Cardiac muscle cell (in vitro differentiated cells and primary cell): ENCODE measurements at places on chromosomes 1 and 21. TPM values are rescaled to one million over a fixed set of nuclear protein-coding genes. Genes with fewer than 3 reads are reported as not detected.

DNA sequence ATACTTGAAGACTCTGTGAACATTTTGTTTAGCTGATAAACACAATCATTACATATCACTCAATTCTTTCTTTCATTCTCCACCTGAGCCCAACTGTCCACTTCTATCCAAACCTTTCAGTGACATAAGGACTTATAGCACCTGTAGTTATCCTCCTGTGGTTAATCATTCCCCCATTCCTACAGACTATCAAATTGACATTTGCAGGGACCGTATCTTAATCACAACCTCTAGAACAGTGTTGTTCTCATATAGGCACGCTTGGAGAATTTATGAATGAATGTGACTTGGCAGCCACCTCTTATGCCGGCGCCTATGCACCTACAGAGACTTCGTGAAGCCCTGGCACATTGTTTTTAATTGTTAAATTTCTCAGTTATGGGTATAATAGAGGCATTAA is 83.9 kb upstream of the CXADR start:
- no peaks in the 10 kb centered on the region for H3K36me3 ChIP-seq
- no peak overlapping the region for H3K27ac ChIP-seq
- H3K4me3 ChIP-seq, result no peak overlapping the region
- no peaks in the 10 kb centered on the region for H3K4me1 ChIP-seq

- H3K4me1 ChIP-seq, result no peaks in the 10 kb centered on the region
- no peaks in the 10 kb centered on the region for H3K36me3 ChIP-seq
Observed at GRCh38 chr21:41439248-41439647, 13.2 kb downstream of the MX1 start.

TMEM240 gene
- 6.2 and 10.4 TPM in 2 replicates for polyA plus RNA-seq

DNA sequence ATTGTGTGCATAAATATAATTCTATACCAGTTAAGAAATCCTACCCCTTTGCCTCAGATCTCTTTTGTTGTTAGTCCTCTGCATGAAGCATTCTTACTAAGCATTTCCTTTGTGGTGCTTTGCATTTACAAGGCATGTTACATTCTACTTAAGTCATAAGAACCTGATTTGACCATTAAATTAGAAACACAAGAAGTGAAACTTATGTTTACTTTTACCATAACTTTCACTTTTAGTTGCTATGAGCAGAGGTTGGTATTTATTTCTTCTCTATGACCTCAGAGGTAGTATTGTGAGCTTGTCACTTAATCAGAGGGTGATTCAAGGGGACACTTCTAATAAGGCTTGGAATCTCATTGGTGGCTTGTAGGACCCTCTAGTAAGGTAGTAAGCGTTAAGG is 9.0 kb downstream of the FAM20B start:
- H3K4me1 ChIP-seq, result peaks cover 42% of the 10 kb centered on the region
- no peaks in the 10 kb centered on the region for H3K36me3 ChIP-seq
- no peak overlapping the region for H3K4me3 ChIP-seq
- H3K27me3 ChIP-seq, result no peaks in the 10 kb centered on the region
- no peak for DNase-seq

- H3K27me3 ChIP-seq, result no peaks in the 10 kb centered on the region
- peaks cover 59% of the 10 kb centered on the region for H3K4me1 ChIP-seq
- no peaks in the 10 kb centered on the region for H3K36me3 ChIP-seq
- no peak overlapping the region for H3K4me3 ChIP-seq
- peak; percentile 78 for DNase-seq
Observed at GRCh38 chr1:54310439-54311328, 95.5 kb downstream of the SSBP3 start.

GRCh38 chr1:64754173-64754572 is 9.3 kb downstream of the RAVER2 start:
- DNase-seq, result no peak
- no peaks in the 10 kb centered on the region for H3K36me3 ChIP-seq
- H3K27ac ChIP-seq, result no peak overlapping the region
- H3K4me3 ChIP-seq, result no peak overlapping the region
- H3K27me3 ChIP-seq, result no peaks in the 10 kb centered on the region

TTC34 gene
- polyA plus RNA-seq, result not detected in 2 replicates

KISS1 gene
- polyA plus RNA-seq, result 0.21 TPM in 1 of 2 replicates, not detected in the other

- peak; percentile 61 for DNase-seq
- no peaks in the 10 kb centered on the region for H3K36me3 ChIP-seq
- peaks cover 3% of the 10 kb centered on the region for H3K4me1 ChIP-seq
- no peaks in the 10 kb centered on the region for H3K27me3 ChIP-seq
- H3K27ac ChIP-seq, result no peak overlapping the region
- H3K4me3 ChIP-seq, result no peak overlapping the region
Observed at GRCh38 chr1:78277253-78277652, 213.5 kb upstream of the PTGFR start.

DNA sequence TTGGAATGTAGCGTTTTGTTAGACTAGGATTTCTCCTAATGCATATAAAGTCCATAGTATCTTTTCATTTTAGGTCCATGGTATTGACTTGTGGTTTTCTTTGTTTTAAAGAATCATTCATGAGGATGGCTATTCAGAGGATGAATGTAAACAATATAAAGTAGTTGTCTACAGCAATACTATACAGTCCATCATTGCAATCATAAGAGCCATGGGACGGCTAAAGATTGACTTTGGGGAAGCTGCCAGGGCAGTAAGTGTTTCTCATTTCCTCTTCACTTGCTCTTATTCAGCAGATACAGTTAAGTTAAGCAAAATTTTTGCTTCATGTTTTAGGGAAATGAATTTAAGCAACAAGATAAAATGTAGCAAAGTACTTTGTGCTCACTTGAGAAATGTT is 25.4 kb downstream of the GNAI3 start:
- peaks cover 6% of the 10 kb centered on the region for H3K4me1 ChIP-seq
- H3K27ac ChIP-seq, result no peak overlapping the region
- no peak overlapping the region for H3K4me3 ChIP-seq
- H3K27me3 ChIP-seq, result no peaks in the 10 kb centered on the region

DNA sequence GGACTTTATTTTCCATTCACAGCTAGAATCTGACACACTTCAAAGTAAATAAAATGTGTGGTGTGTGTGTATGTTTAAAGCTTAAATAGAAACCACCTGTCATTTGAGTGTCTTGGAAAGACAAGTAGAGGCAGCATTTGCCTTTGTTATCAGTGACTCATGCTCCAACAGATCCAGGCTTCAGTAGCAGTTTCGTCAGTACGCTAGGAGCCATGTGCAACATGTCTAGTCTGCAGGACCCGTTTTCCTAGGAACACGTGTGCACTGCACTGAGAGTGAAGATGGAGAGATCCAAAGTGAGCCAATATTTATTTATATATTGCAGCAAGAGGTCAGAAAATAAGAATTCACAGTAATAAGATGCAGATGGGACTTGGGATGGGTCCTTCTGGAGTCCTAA is 41.8 kb downstream of the SGIP1 start:
- peaks cover 13% of the 10 kb centered on the region for H3K4me1 ChIP-seq
- DNase-seq, result peak; percentile 91
- no peaks in the 10 kb centered on the region for H3K27me3 ChIP-seq
- no peak overlapping the region for H3K27ac ChIP-seq
- H3K4me3 ChIP-seq, result no peak overlapping the region
- H3K36me3 ChIP-seq, result no peaks in the 10 kb centered on the region
